ENCODE measurements at places on chromosomes 2 and 18.

- no peak for DNase-seq
Observed at GRCh38 chr2:78127424-78127823, 605.2 kb upstream of the LRRTM4 start.

GRCh38 chr2:204583773-204584172, 38.5 kb downstream of the PARD3B start:
- no peak for DNase-seq

DNA sequence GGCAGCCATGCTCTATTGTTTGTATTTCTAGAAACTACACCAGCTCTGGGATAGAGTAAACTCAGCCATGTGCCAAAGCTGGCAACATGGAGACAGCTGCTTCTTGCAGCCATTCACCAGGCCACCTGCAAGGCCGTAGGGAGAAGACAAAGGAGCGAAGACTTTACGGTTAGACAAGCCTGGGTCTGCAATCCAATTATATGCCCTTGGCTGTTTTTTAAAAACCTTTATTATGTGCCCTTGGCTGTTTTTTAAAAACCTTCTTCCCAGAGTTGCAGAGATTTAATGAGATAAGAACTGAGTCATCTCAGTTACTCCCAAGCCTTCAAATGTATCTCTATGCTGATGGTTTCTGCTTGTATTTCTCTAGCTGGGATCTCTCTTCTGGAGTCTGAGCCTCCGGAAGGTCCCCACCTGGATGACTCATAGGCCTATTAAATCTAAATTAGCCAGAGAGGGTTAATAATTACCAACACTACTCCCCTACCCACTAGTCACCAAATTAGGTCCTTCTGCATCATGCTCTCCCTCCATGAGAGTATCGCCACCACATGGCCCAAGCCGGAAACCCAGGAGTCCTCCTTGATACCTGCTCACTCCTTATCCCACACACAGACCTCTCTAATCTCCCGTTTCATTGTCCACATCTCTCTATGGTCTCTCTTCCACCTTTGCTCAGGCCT, 17.5 kb upstream of the DPP4 start:
- no peak for DNase-seq

GRCh38 chr18:3481696-3482210, 31.8 kb downstream of the TGIF1 start:
- DNase-seq: no peak

- no peak for DNase-seq
Observed at GRCh38 chr18:46297621-46298020, 193.4 kb downstream of the HAUS1 start.

DNA sequence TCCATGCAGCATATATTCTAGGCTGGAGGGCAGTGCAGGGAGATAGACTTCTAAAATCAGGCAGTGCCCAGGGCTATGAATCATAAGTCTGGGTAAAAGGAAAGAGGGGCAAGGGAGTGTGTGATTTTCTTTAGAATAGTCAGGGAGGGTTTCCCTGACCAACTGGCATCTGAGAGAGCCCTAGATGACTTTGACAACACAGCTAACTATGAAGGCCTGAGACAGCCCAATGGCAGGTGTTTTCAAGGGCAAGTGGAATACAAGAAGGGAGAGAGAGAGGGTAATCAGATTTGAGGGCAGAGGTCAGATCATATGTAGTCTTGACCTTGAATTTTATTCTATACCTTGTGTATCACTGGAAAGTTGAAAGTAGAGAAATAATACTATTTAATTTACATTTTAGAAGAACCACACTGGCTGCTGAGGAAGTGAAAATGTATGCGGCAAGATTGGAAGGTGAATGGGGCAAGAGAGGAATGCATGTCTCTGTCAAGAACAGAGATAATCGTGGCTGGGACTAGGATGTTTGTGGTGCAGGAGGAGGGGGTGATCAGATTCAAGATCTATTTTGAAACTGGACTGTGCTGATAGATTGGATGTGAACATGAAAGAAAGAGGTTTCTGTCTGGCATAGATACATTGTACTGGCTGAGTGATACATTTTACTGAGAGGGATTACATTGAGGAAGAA, 1.9 kb upstream of the ITGB6 start:
- no peak for DNase-seq

GRCh38 chr2:216546241-216546640, 47.6 kb downstream of the RPL37A start:
- DNase-seq: no peak

DNA sequence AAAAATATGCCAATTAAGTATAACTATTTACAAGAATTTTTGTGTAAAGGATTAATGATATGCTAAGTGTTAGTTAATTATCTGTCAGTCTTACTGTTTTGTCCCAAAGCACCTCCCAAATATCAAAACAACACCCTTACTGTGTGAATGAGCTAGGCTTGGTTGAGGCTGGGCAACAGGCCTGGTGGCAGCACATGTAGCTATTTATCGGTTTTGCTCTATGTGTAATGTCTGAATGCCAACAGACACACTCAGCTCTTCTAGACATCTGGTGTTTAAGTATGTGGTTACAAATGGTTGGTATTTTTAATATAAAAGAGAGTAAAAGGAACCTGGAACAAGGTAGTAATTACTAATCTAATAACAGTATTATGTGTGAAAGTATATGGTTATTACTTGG, 175.3 kb downstream of the RAB3GAP1 start:
- DNase-seq: no peak

DNA sequence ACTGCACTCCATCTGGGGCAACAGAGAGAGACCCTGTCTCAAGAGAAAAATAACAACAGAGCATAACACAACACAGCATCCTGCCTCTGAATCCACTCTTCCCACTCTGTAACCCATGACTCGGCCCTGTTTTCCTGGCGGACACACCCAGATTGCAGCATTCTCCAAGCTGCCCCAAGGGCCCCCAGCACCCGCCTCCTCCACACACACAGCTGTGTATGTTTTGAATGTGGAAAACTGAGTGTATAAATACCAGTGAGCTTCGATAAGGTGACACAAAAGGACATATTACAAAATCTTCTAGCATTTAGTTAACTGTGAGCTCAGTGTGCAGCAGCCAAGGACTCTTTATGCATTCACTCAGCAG, 13.0 kb downstream of the IMPA2 start:
- DNase-seq: no peak

DNA sequence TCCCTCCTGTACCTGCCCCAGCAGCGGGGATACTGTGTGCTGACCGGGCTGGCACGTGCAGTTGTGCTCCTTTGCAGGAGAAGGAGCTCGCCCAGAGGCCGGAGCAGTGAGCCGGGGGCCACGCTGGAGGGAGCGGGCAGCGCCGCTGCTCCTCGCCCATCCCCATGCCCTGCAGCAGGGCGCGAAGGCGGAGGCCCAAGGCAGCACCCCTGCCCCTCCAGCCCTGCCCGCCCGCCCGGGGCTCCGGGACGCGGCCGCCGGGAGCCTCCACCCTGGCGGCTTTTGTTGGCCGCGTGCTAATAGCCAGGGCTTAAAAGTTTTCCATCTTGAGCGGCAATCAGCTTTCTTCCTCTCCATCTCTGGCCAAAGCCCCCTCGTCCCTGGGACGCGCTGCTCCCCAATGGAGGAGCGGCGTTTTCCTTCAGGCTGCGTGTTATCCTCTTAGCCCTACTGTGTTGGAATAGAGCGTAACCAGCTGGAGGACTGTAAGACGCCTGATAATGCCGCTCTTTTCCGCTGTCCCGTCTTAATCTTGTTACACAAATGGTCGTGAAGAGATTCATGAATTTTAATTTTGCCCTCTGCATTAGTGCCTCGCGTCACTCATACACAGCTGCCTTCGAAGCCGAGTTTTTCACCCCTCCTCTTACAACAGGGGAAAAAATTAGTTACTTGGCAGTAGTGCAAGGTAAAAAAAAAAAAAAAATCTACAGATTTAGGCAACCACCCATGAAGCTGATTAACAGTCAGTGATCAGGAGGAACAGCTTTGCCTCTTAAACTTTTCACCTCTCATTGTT, 172.9 kb upstream of the SIX3 start:
- no peak for DNase-seq

DNA sequence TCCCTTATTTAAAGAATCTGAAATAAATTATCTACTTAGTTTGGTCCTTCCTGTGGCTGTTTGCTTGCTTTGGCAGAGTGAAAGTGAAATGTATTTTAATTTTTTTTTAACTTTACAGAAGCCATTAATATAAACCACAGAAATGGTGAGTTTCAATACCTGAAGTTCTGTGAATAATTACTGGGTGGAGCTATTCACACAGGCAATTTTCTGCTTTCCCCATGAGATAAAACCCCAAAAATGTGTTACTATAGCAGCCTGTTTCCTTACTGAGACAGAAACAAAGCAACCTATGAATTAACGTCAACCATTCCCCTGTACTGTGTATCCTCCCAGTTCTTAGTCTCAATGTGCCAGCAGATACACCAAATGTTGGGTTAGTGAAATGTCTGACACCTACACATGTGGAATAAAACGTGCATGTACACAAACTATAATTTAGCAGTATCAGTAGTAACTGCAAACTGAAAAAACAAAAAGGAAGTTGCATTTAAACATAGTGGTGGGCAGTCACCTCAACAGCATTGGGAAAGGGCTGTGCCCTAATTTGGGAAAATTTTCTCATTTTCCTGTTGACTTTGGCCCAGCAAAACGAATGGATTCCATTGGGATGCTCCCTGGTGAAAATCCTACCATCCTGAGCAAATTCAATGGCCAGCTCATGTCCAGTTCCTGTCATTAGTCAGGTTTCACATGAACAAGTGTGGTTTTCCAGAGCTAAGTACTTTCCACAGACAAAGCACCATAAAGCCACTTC, 73.1 kb upstream of the RMDN2 start:
- no peak for DNase-seq

DNA sequence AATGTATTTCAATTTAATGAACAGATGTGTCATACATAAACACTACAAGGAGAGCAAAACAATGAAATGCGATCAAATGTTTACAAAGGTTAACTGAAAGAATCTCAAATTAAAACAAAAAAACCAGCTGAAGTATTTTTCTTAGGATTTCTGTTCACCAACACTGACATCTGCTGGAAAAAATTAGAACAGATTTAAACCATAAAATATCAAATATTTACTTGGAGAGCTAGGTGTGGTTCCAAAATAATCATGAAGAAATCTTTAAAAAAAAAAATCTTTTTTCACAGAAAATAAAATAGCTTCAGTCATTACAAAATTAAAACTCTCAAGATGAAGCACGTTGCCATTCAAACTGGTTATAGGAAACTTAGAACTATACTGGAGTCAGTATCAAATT, 13.8 kb downstream of the MMADHC start:
- no peak for DNase-seq

DNA sequence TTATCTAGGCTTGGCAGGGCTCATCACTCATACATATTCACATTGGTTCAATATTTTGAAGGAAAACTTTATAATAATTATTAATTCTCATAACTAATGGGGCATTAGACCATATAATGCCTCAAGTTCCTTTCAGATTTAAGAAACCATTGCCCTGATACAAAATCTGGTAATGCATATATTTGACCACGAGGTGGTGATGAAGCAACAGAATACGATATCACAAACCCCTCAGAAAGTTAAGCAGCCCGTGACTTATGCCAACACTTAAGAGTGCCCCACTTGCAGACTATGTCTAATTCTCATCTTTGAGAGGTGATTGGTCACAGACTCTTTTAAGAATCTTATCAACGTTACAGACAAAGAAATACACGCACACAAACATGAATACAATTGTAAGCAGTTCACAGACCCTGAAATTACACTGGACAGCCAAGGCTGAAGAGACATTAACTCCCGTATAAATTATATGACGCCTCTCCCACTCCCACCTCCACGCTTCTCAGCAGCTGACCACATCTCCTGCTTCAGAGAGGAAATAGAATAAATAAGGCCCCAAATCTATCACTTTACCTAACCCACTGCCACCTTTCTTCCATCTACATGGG, 20.7 kb upstream of the DNAH6 start:
- no peak for DNase-seq

- no peak for DNase-seq
Observed at GRCh38 chr2:195319112-195319460, 337.9 kb upstream of the SLC39A10 start.

DNA sequence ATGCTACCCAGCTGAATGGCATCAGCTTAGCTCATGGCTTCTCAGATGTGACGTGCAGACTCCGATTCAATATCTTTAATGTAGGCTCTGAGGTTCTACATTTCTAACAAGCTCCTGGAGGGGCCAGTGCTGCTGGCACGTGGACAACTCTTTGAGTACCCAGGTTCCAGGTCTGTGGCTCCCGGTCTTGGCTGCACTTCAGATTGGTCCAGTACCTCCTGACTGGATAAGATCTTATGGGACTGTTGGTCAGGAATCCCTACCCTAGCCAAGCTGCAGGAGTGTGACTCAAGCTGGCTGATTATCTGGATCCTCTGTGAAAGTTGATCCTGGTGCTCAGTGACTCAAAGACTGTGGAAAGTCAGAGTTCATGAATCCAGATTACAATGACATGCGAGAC, 222.1 kb downstream of the ANKRD30B start:
- DNase-seq: no peak

GRCh38 chr18:33556846-33557245, 21.2 kb upstream of the ASXL3 start:
- DNase-seq: no peak

- DNase-seq: no peak
Observed at GRCh38 chr2:212414767-212415211, 123.8 kb downstream of the ERBB4 start.

- no peak for DNase-seq
Observed at GRCh38 chr2:205511221-205511620, 171.1 kb upstream of the NRP2 start.

GRCh38 chr2:41710944-41711343, 336.9 kb upstream of the PKDCC start:
- DNase-seq: no peak

- no peak for DNase-seq
Observed at GRCh38 chr2:193124815-193125214, 930.1 kb upstream of the TMEFF2 start.

Data from activated effector memory CD4-positive, alpha-beta T cell treated with Interleukin-2 at 50 U/mL for 16 hours (primary cell).